ENCODE measurements at places on chromosomes 13 and 19. TPM values are rescaled to one million over a fixed set of nuclear protein-coding genes. Genes with fewer than 3 reads are reported as not detected.

GRCh38 chr13:42181381-42181953 lies 90.5 kb upstream of the AKAP11 start:
- no peaks in the 10 kb centered on the region for H3K27me3 ChIP-seq
- H3K4me3 ChIP-seq, result no peak overlapping the region
- H3K27ac ChIP-seq, result peak overlapping the region; percentile 15
- H3K4me1 ChIP-seq, result no peaks in the 10 kb centered on the region
- peak; percentile 72 for DNase-seq

Gene FCER2
- total RNA-seq, result 0.55 TPM

- no peak overlapping the region for H3K4me3 ChIP-seq
- H3K27me3 ChIP-seq, result no peaks in the 10 kb centered on the region
- H3K36me3 ChIP-seq, result no peaks in the 10 kb centered on the region
- DNase-seq, result peak; percentile 39
- H3K27ac ChIP-seq, result no peak overlapping the region
- H3K4me1 ChIP-seq, result peaks cover 10% of the 10 kb centered on the region
Observed at GRCh38 chr19:31269425-31270127, 79.7 kb downstream of the TSHZ3 start.

Gene STXBP2
- 9.3 TPM for total RNA-seq

GRCh38 chr19:38304352-38304865 lies 358 bp downstream of the C19orf33 start:
- H3K4me3 ChIP-seq, result no peak overlapping the region
- DNase-seq, result no peak
- no peak overlapping the region for H3K27ac ChIP-seq
- no peaks in the 10 kb centered on the region for H3K36me3 ChIP-seq
- H3K27me3 ChIP-seq, result no peaks in the 10 kb centered on the region

Gene ZNF416
- 5.5 TPM for total RNA-seq

Gene ZNF66
- 3.6 TPM for total RNA-seq

- H3K27me3 ChIP-seq, result no peaks in the 10 kb centered on the region
- H3K4me3 ChIP-seq, result no peak overlapping the region
- H3K27ac ChIP-seq, result no peak overlapping the region
Observed at GRCh38 chr19:5192568-5192967, 148.0 kb downstream of the PTPRS start.

Gene POSTN
- total RNA-seq, result 33.2 TPM

Gene FKBP8
- total RNA-seq, result 366 TPM

- peak; percentile 86 for DNase-seq
- H3K36me3 ChIP-seq, result no peaks in the 10 kb centered on the region
- H3K4me1 ChIP-seq, result peaks cover 17% of the 10 kb centered on the region
- H3K27ac ChIP-seq, result peak overlapping the region; percentile 59
- H3K4me3 ChIP-seq, result no peak overlapping the region
Observed at GRCh38 chr19:18967358-18968146, 26.5 kb upstream of the HOMER3 start.

GRCh38 chr13:106919638-106920037 lies 351.7 kb upstream of the ARGLU1 start:
- no peak overlapping the region for H3K27ac ChIP-seq
- H3K4me3 ChIP-seq, result no peak overlapping the region
- no peaks in the 10 kb centered on the region for H3K4me1 ChIP-seq
- H3K27me3 ChIP-seq, result no peaks in the 10 kb centered on the region

DNA sequence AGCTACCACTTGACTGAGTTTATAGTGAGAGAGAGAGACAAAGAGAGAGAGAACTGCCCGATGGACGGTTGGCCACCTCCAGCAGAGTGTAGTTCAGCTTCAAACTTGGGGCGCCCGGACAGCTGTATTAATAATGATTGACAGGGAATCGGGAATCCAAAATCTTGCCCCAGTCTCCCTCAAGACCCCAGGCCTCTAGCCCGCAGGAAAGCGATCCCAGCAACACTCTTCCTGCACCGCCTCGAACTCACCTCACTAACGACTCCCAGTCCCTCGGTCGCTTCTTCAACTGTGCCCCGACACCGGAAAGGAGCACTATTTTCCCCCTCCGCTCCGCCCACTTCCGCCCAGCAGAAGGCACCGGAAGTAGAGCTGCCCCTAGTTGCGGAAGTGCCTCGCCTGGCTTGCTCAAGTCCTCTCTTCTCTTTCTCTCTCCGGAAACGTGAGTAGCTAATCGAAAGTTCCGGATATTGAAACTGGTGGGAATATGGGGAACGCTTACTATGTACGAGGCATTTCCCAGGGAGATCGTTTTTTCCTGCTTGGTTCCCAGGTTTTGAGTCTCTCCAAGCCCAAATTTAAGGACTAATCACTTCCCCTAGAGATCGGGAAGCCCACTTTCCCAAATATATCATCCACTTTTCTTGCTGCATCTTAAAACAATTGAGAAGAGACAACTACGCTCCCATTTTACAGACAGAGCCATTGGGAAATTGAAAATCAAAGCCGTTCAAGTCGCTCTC lies at the start of gene NOSIP:
Gene NOSIP, minus strand, starts transcription at position 293 of the 743 bp plus-strand sequence. CDS start 19,865 bp downstream, outside the sequence.
- no peaks in the 10 kb centered on the region for H3K27me3 ChIP-seq
- peaks cover 22% of the 10 kb centered on the region for H3K4me1 ChIP-seq
- peaks cover 10% of the 10 kb centered on the region for H3K36me3 ChIP-seq
- DNase-seq, result peak; percentile 98

Gene RTBDN
- not detected for total RNA-seq

Gene TNFSF9
- total RNA-seq, result not detected

Gene KRTDAP
- total RNA-seq, result not detected

Gene OVOL3
- total RNA-seq, result not detected

DNA sequence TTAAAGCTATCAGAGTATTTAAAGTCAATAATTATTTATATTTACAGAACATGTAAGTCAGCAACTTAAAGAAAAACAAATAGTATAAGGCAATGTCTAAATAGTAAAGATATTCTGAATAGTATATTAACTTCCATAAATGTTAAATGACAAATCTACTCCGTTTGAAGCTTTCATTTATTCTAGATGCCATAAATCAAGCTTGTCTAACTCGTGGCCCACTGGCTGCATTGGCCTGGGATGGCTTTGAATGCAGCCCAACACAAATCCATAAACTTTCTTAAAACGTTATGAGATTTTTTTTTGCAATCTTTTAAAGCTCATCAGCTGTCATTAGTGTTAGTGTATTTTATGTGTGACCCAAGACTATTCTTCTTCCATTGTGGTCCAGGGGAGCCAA lies 1117.1 kb upstream of the PCDH9 start:
- DNase-seq, result no peak
- no peak overlapping the region for H3K4me3 ChIP-seq
- no peaks in the 10 kb centered on the region for H3K4me1 ChIP-seq
- no peaks in the 10 kb centered on the region for H3K27me3 ChIP-seq

Gene ZNF585A
- 13.7 TPM for total RNA-seq

Gene FBXW9
- 3.9 TPM for total RNA-seq

GRCh38 chr19:51509823-51510660 lies 8.4 kb upstream of the SIGLEC12 start:
- no peak overlapping the region for H3K27ac ChIP-seq
- no peaks in the 10 kb centered on the region for H3K36me3 ChIP-seq
- no peaks in the 10 kb centered on the region for H3K27me3 ChIP-seq
- H3K4me3 ChIP-seq, result no peak overlapping the region
- no peak for DNase-seq
- no peaks in the 10 kb centered on the region for H3K4me1 ChIP-seq

- no peak overlapping the region for H3K4me3 ChIP-seq
- H3K27me3 ChIP-seq, result no peaks in the 10 kb centered on the region
- no peak overlapping the region for H3K27ac ChIP-seq
- H3K36me3 ChIP-seq, result no peaks in the 10 kb centered on the region
- no peak for DNase-seq
Observed at GRCh38 chr13:106467427-106468122, 67.9 kb downstream of the EFNB2 start.

- peaks cover 3% of the 10 kb centered on the region for H3K36me3 ChIP-seq
- peak; percentile 96 for DNase-seq
- no peaks in the 10 kb centered on the region for H3K4me1 ChIP-seq
- no peak overlapping the region for H3K4me3 ChIP-seq
- H3K27ac ChIP-seq, result peak overlapping the region; percentile 84
Observed at GRCh38 chr19:13033819-13034611, 38.7 kb downstream of the NFIX start.

- H3K27ac ChIP-seq, result no peak overlapping the region
- no peaks in the 10 kb centered on the region for H3K36me3 ChIP-seq
- H3K27me3 ChIP-seq, result no peaks in the 10 kb centered on the region
- H3K4me3 ChIP-seq, result no peak overlapping the region
Observed at GRCh38 chr19:43695985-43696704, 19.7 kb upstream of the IRGC start.

DNA sequence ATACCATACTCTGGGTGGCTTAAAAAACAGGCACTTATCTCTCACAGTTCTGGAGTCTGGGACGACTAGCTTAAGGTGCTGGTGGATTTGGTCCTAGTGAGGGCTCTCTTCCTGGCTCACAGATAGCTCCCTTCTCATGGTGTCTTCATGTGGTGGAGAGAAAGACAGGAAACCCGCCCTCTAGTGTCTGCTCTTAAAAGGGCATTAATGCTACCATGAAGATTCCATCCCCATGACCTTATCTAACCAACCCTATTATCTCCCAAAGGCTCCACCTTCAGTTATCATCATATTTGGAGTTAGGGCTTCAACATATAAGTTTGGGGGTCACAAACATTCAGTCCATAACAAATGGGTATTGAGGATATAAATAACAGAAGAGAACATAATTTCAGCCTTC lies 139.4 kb downstream of the HS6ST3 start:
- H3K4me1 ChIP-seq, result no peaks in the 10 kb centered on the region
- no peaks in the 10 kb centered on the region for H3K27me3 ChIP-seq
- H3K4me3 ChIP-seq, result no peak overlapping the region
- H3K36me3 ChIP-seq, result no peaks in the 10 kb centered on the region

DNA sequence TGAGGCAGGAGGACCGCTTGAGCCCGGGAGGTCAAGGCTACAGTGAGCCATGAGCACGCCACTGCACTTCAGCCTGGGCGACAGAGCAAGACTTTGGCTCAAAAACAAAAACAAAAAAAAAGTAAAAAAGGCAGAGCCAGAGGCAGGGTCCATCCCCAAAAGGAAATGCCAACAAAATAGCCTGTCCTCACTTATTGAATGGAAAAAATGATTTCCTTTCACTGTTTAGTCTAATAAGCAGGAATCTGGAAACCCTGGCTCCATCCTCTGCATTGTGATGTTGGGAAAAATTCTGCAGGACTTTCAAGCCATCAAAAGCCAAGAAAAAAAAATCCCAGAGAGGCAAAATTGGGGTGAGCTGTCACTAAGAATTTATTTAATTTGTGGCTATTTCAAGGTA lies 23.2 kb downstream of the ZIC5 start:
- DNase-seq, result no peak
- H3K4me3 ChIP-seq, result no peak overlapping the region
- no peak overlapping the region for H3K27ac ChIP-seq
- no peaks in the 10 kb centered on the region for H3K36me3 ChIP-seq
- H3K4me1 ChIP-seq, result no peaks in the 10 kb centered on the region
- H3K27me3 ChIP-seq, result no peaks in the 10 kb centered on the region

- H3K4me1 ChIP-seq, result peaks cover 4% of the 10 kb centered on the region
- no peak overlapping the region for H3K4me3 ChIP-seq
- H3K36me3 ChIP-seq, result no peaks in the 10 kb centered on the region
- H3K27ac ChIP-seq, result no peak overlapping the region
- no peak for DNase-seq
Observed at GRCh38 chr13:51689663-51689996, 105.4 kb downstream of the WDFY2 start.

Gene PBX4
- total RNA-seq, result not detected

Gene ZNF730
- 0.49 TPM for total RNA-seq

DNA sequence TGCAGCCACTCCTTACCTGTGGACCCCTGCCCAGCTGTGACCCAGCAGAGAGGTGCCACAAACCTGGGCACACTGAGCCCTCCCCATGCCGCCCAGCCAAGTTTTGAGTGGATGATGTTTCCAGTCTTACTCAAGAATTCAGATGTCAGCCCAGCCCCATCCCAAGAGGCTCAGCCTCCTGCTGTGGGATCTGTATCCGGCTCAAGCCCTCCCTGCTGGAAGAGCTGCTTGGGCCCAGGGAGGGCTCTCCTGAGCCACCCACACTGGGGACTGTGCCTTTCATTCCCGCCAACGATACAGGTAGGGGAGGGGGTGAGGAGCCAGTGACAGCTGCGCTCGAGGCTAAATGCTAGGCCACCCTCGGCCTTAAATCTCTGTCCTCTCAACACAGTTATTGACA lies 5.9 kb upstream of the SLC7A9 start:
- DNase-seq, result no peak
- no peak overlapping the region for H3K4me3 ChIP-seq
- H3K4me1 ChIP-seq, result peaks cover 6% of the 10 kb centered on the region
- H3K36me3 ChIP-seq, result no peaks in the 10 kb centered on the region

- H3K36me3 ChIP-seq, result no peaks in the 10 kb centered on the region
- no peak overlapping the region for H3K27ac ChIP-seq
- no peak overlapping the region for H3K4me3 ChIP-seq
- no peak for DNase-seq
Observed at GRCh38 chr13:23561261-23561660, 9.0 kb upstream of the TNFRSF19 start.

GRCh38 chr19:10389863-10390262 lies 9.5 kb upstream of the TYK2 start:
- H3K4me1 ChIP-seq, result no peaks in the 10 kb centered on the region
- DNase-seq, result no peak
- no peaks in the 10 kb centered on the region for H3K27me3 ChIP-seq

Gene STOML3
- total RNA-seq, result not detected

DNA sequence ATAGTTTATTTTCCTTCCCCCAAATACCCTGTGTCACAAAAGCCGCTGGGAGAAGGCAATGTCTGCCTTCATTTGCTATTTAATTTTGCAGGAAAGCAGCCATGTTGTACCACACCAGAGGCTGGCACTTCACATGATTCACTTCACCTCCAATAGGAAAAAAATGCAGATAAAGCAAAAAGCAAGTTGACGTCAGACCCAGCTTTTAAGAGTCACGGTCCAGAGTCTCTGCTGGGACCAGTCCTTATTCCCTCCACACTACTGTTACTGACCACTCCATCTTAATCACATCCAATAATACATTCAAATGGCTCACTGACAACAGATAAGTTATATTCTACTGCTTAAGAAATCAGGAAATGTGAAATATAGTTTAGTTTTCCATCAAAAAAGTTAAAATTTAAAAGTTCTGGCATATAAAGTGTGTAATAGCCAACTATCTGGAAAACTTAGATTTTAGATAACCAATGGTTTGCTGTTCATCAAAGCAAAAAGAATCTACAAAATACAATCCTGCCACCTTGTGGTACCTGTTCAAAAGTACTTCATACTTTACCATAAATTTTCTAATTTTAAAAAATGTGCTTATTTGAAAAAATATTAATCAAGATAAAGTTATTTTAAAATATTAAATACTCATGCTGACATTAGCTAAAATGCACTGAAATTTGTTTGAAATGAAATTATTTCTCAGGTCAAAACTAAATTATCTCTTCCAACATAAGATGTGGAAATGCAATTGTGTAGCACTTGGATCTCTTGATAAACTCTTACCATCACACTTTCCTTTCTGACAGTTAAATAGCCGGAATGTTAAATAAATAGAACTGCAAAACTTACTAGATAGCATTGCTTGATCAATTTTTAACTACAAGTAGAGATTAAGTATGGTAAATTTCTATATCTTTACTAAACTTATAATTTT lies 97.3 kb downstream of the SERP2 start:
- no peak overlapping the region for H3K27ac ChIP-seq
- no peaks in the 10 kb centered on the region for H3K36me3 ChIP-seq
- H3K4me3 ChIP-seq, result no peak overlapping the region
- no peaks in the 10 kb centered on the region for H3K4me1 ChIP-seq
- no peaks in the 10 kb centered on the region for H3K27me3 ChIP-seq
- DNase-seq, result no peak

Gene ZNF829
- total RNA-seq, result 4.1 TPM

Data from sigmoid colon (tissue), 7 donors.